CD4-positive, alpha-beta T cell treated with Interleukin-12 subunit alpha and Interleukin-12 subunit beta, for 1 hour (primary cell): ENCODE measurements at places on chromosomes 2 and 18.

GRCh38 chr2:235612181-235612950 is 118.5 kb downstream of the AGAP1 start:
- DNase-seq, result no peak

- no peak for DNase-seq
Observed at GRCh38 chr2:26668856-26669750, 23.4 kb upstream of the KCNK3 start.

GRCh38 chr2:68994864-68995263 is 18.1 kb upstream of the ANTXR1 start:
- no peak for DNase-seq

- no peak for DNase-seq
Observed at GRCh38 chr2:120319686-120320317, 26.1 kb upstream of the INHBB start.

DNA sequence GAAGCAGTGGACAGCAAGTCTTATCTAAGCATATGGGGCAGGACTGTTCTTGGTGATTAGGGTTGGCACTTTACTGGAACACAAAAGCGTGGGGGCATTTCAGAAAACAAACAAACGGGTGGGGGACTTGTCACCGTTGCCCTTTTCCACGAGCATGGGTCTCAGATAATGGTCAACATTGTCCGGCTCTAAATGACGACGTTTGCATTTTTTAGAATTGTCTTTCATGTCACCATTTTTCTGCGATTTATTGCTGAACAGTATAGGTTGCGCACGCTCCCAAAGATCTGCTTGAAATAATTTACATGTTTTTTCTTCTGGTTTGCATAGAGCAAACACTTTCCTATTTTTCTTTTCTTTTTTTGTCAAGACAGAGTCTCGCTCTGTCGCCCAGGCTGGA is 46.6 kb upstream of the TBC1D8 start:
- no peak for DNase-seq

GRCh38 chr2:72864500-72864899 is 22.7 kb upstream of the SPR start:
- no peak for DNase-seq

DNA sequence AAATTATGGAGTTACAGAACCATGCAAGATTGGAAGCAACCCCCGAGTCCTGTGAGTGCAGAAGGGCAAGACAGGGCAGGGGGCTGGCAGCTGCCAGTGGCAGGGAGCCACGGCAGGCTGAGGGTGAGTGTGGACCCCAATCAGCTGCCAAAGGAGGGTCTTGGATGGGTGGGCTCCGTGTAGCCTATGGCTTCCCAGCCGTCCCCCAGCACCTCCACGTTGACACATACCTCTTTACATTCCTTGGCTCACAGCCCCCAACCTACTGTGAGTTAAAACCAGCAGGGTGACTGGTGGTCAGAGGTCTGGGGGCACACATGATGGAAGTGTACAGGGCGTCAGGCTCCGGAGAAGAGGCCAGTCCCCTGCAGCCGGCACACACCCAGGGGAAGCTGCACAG is 60.9 kb upstream of the SALL3 start:
- no peak for DNase-seq

GRCh38 chr18:79510046-79510685 is 114.4 kb downstream of the NFATC1 start:
- no peak for DNase-seq

- no peak for DNase-seq
Observed at GRCh38 chr18:13379930-13380690, 161.6 kb downstream of the LDLRAD4 start.

- DNase-seq, result no peak
Observed at GRCh38 chr2:88209521-88210131, 39.5 kb downstream of the THNSL2 start.

DNA sequence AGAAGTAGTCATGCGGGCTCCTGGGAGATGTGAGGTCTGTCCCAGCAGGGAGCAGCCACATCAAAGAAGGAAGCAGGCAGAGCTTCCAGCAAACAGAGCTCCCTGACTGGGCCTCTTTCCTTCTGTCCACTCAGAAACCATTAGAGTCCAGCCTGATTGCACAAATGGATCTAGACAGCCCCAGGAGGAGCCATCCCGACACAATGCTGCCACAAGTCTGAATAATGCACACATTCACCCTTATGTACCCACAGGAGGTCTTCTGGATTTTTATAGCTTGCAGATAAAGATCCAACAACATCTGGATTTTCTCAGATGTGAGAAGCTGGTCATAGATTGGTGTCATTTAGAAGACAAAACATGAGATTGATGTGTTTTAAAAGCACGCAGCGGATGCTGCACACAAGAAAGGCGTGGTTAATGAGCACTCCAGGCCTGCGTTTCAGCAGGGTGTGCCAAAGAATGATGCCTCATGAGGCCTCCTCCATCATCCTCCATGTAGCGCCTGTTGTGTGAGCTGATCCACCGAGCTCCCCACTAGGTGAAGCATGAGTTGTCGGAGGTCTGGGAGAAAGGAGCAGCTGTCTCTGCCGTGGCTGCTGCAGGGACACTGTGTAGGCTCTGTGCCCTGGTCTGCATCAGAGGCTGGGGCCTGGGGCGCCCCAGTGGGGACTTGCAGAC is 60.6 kb downstream of the MTCL1 start:
- no peak for DNase-seq

DNA sequence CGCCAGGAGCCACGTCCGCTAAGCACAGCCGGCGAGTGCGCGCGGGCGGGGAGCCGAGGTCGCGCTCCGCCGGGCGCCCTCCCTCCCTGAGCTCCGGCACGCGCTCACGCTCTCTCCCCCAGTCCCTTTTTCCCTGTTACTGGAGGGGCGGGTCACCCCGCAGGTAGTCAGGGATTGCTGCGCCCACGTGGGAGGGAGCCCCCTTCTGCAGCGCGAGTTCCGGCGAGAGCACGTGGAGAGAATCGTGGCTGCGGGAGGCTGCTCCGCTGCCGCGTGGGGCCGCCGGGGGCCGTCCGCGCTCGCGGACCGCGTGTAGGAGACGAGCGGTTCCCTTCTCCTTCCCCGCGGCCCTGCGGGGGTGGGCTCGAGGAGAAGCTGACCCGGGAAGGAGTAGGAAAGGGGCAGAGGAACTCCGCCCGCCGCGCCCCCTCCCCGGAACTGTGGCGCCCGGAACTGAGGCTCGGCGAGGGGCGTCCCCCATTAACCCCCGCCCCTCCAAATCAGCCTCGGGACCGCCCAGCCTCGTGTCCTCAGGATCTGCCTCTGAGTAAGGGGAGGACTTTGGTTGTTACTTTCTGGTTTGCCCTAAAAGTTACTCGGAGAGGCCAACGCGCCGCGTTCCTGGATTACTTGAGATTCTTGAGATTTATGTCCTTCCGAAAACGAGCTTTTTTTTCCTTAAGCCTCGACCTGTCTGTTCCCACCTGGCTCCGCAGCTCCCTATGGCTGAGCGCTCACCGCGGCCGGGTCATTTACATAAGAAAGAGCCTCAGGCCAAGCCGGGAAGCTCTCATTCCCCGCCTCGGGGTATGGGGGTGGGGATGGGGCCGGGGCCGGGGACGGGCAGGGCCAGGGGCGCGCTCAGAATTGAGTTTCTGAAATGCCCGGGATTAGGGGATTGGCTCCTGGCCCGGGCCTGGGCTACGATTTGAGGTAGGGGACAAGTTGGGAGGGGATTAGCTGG is 1.1 kb downstream of the HK2 start:
- DNase-seq, result peak; percentile 60

GRCh38 chr2:186129767-186130581 is 356.1 kb upstream of the ZC3H15 start:
- DNase-seq, result no peak

DNA sequence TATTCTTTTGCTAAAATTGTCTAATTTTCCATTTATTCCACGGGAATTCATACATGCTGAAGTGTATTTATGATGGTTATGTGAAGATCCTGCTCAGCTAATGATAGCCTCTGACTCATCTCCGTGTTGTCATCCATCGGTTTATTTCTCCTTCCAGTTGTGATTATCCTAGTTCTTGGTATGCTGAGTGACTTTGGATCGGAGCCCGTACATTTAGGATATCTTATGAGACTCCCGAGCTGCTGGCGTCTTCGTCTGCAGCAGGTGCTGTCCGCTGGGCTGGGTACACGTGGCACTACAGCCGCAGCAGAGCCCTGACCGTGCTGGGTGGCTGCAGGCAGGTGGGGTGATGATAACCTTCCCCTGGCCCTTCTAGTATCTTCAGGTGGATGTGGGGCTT is 40.1 kb upstream of the GALR1 start:
- DNase-seq, result no peak

GRCh38 chr2:102142829-102143449 is 393 bp downstream of the IL1R1 start:
- DNase-seq, result no peak

DNA sequence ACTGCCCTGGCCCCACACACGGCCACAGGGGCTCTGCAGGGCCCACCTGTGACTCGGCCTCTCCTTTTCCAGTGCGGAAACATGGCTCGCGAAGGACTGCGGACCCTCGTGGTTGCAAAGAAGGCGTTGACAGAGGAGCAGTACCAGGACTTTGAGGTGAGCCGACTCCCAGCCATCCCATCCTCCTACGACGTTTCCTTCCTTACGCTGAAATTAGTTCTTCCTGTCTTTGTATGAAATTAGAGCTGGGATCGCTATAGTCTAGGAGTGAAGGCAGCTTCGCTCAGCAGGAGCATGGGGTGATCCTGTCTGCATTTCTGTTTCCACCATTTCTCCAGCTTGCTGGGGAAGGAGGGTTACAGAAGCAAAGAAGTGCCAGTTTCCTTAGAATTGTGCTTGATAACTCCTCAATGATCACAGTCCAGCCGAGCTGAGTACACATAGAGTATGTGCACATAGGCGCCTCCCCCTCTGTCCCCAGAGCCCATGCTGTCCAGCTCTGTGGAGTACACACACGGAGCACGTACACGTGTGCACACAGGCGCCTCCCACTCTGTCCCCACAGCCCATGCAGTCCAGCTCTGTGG is 59.1 kb upstream of the NFATC1 start:
- DNase-seq, result no peak

DNA sequence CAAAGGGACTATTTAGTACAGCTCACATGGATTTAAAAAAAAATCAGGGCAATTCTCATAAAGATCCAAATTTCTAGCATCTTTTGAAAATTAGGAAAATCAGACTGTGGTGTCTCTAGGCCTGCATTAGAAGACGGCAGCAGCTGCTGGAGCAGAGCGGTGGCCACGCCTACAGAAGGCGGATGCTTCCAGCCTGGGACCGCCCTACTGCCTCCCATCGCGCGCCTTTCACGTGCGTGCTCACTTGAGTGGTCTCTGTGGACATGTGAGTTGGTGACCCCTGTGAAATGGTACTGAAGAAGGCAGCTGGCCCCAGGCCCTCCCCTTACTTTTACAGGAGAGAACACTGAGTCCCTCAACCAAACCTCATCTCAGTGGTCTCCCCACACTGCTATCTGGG is 15.2 kb upstream of the ZFP36L2 start:
- DNase-seq, result no peak

DNA sequence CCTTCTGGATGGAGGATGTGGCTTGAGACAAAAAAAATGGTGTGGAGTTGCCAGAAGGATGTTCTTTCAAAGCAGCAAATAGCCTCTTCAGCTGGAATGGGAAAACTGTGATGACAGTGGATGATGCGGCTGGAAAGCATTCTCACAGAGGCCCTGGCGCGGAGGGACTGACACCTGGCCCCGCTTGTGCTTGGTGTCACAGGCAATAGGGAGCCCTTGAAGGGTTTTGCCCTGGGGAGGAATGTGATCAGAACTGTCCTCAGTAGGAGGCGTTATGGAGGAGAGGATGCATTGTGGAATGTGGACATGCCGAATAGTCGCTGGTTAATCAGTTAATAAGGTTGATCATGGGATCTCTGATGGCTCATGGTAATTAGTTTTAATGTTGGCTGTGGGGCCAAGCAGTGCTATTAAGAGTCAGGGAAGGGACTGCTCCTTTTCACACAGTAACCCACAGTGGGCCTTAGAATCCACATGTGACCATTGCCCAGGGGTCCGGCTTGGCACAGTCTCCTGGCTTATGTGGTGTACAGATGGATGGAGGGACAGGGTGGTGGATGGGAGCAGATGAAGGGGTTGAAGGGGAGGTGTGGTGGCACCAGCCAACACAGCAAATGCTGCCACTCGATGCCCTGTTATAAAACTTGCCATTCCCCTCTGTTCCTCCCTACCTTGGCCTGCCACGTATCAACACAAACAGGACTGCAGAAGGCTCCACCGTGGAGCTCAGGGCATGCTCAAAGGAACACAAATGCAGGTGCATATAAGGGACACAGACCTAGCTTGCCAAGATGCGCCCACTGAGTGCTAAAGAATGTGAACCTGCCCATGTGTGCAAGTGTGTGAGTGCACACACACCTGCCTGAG is 71.7 kb downstream of the CIB4 start:
- DNase-seq, result no peak

DNA sequence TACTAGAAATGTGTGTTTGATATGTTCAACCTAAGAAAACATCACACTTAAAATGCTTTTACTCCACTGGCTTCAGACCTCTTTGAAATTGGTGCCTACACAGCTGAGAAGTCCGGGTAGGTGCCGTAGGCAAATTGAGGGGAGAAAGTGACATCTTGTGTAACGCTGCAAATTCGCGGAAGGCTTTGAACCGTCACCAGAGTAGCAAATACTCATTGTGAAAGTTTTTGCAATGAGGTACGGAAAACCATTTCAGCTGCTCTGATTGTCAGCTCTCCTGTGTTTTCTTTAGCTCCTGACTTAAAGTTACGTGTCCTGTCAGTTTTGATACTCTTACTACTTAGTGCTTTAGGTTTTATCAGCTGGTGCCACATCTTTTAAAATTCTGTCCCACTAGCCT is 224.5 kb downstream of the FAM210A start:
- DNase-seq, result no peak

DNA sequence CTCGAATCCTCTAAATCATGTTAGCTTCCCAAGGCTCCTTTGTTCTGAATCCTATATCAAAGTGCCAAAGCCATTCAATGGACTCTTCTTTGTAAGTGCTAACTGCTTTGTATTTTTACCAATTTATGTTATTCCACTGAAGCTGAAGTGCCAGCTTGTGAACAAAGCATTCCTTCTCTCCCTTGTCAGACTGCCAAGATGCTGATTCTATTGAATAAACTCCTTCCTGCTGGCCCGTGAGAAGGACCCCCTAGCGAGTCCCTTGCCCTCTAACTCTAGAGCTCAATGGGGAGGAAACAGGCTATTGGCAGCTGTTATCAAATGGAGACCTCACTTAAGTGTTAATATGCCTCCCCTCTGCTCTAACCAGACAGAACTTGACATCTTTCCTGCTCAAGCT is 1097.9 kb upstream of the CNTNAP5 start:
- no peak for DNase-seq

DNA sequence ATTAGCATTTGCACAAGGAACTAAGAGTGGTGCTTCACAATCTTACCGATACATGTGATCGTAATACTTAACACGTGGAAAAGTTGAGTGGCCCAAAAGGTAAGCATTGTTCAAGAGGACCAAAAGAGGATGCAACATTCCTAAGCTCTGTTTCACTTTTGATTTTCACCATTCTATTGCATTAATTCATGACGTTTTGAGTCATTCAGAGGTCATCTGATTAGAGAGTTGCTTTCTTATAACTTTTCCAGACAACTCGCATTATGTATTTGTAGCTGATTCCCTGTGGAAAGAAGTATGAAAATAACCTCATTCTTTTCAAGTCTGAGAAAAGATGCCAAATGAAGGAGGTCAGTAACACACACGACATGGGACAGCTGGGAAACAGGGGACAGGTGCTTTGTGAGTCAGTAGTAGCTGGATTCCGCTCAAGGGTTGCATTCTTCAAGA is 344.4 kb downstream of the RND3 start:
- no peak for DNase-seq

- no peak for DNase-seq
Observed at GRCh38 chr2:3348767-3349166, 28.9 kb downstream of the EIPR1 start.

- DNase-seq, result no peak
Observed at GRCh38 chr2:13537771-13538349, 821.1 kb downstream of the TRIB2 start.
